ENCODE measurements at places on chromosomes 13 and 19. TPM values are rescaled to one million over a fixed set of nuclear protein-coding genes. Genes with fewer than 3 reads are reported as not detected.

- peak; percentile 49 for ATAC-seq
Observed at GRCh38 chr13:107548338-107548737, 667.0 kb downstream of the LIG4 start.

DNA sequence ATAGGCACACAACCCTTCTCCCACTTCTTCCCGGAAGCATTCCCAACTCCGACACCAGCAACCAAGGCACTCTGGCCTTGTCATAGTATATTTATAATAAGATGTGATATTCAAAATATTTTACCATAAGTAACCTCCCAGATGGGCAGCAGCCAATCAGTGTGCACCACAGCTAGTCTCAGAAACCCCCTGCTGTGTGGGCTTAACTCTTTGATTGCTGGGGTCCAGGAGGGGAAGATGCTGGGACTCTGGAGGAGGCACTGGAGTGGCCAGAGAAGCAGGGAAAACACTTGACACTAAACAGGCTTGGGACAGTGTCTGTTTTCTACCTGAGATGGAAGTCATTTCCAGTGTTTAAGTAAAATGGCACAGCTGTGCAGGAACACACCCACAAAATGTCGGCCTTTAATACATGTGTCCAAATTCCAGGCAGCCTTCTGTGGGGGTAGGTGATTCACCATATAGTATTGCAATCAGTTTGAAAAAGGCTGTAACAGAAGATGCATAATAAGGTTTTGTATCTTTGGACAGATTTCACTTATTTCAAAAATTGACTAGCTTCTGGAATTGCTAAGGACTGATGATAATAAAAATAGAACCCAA, 100.7 kb downstream of the MBNL2 start:
- no peak for ATAC-seq

BEST2 gene
- total RNA-seq = 0.46 TPM

DNA sequence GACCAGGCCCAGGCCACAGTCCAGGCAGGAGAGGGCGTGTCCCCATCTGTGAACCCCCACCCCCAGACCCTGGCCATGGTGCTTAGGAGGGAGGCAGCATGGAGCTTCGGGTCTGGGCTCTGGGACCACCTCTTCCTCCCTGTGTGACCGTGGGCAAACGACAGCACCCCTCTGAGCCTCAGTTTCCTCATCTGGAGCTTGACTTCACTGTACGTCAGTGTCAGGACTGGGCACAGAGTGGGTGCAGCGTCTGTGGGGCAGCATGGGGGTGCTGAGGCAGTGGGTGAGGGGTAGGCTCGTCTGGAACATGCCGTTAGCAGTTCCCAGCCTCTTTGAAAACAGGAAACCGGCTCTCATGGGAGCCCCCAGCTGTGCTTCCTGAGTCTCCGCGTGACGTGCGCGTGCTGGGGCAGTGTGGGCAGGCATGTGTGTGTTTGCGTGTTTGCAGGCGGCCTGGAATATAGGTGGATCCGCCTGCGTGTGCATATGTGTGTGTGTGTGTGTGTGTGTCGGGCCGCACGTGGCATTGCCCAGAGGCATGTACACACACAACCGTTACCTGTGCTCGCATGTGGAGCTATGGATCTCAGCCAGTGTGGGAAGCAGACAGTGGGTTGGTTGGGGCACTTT, 15.8 kb downstream of the ARRDC2 start:
- ATAC-seq = no peak

GRCh38 chr19:51194527-51195315, 30.2 kb upstream of the CD33 start:
- no peak for ATAC-seq

DBP gene
- total RNA-seq = 4.2 TPM

DNA sequence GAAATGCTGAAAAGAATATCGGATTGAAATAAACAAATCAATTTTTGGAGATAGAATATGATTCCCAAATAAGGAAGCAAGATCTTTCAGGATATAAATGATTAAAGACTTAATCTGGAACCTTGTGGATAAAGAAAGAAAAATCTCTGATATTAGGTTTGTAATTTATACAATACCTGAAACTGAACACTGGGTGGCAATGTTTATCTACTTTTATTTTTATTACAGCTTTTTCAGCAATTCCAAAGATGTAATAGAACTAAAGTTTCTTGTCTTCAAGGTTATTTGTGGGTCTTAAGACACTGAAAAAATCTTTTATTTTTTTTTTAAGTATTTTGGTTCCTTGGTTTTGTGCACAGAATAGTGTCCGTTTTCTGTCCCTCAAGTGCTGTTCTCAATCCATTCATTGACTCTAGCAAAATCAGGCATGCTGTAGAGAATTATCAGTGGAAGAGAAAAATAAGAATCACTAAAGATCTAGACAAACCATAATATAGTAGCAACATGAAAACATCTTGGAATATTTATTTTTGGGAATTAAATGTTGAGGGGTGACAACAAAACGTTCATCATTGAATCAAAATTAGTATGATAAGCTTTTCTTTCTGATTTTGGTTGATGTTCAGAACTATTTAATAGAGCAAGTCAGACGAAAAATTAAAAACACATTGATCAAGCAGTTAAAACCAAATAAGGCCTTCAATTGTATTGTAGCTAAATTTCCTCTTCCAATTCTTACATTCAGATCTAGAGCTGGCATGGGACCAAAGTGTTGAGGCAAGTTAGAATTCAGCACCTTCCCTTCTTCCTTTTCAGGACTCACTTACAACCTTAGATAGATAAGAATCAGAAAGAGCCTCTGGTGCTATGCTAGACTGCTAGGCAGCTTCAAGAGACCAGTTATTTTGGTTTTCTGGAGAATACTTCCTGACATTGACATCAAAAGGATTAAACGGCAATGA, 704.4 kb upstream of the PCDH20 start:
- no peak for ATAC-seq

GRCh38 chr13:113062691-113063090, 42.9 kb upstream of the F7 start:
- no peak for ATAC-seq

- no peak for ATAC-seq
Observed at GRCh38 chr13:47215736-47216135, 318.9 kb upstream of the HTR2A start.

- ATAC-seq = peak; percentile 88
Observed at GRCh38 chr19:1361601-1362386, 21.9 kb upstream of the NDUFS7 start.

NALCN gene
- total RNA-seq = 0.43 TPM

CRB3 gene
- not detected for total RNA-seq

- ATAC-seq = peak; percentile 24
Observed at GRCh38 chr19:42281146-42281826, 12.2 kb downstream of the CIC start.

DNA sequence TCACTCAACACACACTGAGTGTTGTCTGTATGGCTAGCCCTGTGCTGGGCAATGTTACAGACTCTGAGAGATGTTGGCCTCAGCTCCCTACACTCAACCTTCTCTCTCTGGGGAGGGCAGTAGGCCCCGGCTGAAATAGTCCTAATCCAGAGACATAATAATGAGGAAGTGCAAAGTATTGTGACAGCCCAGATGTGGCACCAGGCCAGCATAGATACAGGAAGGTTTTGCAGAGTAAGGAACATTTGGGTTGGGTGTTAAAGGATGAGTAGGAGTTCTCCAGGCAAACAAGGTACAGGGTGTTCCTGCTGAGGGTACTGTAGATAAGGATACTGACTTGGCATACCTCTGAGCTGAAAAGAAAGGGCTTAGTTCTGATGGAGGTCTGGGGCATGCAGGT, 2.4 kb downstream of the LIN7B start:
- no peak for ATAC-seq

F2RL3 gene
- not detected for total RNA-seq

DNA sequence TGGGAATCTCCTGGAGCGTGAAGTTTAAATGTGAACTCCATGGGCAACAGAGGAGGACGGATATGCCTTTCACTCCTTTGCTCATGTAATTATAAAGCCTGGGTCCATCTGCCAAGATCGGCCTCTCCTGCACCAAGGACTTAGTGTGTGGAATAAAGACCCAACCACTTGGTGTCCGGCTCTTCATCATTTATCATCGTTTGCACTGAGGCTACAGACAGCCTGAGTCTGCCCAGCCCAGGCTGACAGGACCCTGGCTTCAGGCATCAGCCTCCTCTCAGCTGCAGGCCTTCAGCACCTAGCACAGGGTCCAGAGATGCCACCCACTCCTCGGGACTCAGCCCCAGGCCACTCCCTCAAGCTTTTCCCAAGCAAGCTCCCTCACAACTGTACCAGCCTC, 206.8 kb upstream of the IPO5 start:
- peak; percentile 67 for ATAC-seq

EDDM13 gene
- not detected for total RNA-seq

PPM1N gene
- 0.64 TPM for total RNA-seq

DNA sequence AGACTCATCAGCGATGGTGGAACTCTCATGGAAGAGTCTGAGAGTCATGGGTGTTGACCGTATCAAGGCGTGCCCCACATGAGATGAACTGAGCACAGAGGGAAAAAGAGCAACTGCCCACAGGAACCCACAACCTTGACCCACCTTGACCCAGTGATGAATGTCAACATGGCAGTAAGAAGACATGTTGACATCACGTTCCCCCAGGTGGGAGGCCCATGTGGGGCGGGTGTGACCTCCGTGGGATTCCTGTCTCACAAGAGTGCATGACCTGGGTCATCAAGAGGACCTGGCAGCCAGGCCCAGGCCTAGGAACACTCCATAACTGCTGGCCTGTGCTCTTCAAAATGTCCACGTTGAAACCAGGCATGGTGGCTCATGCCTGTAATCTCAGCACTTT, 45.8 kb downstream of the EPS15L1 start:
- ATAC-seq = no peak

DNA sequence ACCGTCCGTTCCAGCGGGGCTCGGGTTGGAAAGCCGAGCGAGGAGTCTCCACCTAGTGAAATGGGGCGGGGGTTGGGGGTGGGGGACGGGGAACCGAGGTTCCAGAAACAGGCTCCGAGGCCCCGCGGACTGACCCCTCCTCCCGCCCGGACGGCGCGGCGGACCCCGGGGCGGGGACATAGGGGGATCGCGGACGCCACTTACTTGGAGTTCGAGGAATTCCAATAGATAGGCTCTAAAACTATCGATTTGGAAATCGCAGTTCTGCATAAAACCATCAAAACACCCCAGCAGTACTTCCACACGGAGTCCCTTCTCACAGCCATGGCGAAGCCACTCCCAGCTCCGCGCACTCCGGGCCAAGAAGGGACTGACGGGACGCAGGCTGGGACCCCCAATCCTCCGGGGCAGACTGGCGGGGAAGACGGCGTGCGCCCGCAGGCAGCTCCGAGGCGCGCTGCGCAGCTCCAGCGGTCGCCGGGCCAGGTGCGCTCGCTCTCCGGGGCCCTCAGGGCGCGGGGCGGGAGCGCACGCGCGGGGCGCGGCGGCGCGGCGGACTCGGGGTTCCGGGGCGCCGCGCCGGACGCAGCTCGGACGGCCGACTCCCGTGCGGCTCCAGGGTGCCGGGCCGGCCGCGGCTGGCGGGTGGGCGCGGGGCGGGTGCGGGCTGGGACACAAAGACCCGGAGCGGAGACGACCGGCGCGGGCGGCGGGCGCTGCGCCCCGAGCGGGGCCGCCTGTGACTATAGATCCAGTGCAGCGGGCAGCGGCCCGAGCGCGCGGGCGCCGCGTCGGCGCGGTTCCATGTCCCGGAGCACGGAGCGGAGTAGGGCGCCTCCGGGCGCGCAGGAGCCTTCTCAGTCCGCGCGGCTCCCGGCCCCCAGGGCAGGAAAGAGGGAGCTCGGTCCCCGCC, 567 bp downstream of the EFNB2 start:
- peak; percentile 14 for ATAC-seq

RCBTB2 gene
- total RNA-seq = 7.8 TPM

GRCh38 chr13:28138756-28139470, 568 bp downstream of the PAN3 start:
- peak; percentile 79 for ATAC-seq

KLK15 gene
- total RNA-seq = 0.31 TPM

DNA sequence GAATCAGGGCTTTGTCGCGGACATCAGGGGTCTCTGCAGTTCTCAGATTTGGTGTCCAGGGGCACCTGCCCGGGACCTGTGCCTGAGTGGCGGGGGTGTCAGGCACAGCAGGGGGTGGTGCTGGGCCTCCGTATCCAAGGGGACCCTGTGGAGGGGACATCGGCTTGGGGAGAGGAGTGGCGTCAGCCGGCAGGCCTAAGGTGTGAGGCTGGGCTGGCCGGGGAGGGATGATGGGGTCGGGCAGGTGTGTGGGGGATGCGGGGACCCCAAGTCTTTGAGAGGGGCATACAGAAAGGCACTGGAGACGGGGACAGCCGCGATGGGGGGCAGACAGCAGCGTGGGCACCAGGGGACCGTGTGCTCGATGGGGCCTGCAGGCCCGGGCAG, 2.5 kb downstream of the EFNA2 start:
- no peak for ATAC-seq

GRCh38 chr19:33821871-33822270, 25.2 kb downstream of the KCTD15 start:
- no peak for ATAC-seq

FOXO1 gene
- 1.8 TPM for total RNA-seq

DNA sequence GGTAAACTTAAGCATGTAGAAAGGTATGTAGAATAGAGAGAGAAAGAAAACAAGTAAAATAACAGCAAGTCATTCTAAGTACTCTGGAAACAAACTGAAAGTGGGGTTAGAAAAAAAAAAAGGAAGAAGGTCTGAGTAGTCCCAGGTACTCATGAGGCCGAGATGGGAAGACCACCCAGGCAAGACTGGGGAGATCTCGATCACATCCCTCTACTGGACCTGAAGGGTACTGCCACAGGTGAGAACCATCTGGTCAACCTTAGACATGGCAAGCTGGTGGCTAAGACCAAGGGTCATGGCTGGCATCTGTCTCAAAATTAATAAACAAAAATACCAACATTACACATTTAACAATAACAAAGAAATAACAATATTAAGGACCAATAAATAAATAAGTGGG, 36.3 kb upstream of the ZNF724 start:
- no peak for ATAC-seq

- no peak for ATAC-seq
Observed at GRCh38 chr19:34259367-34260095, 5.2 kb downstream of the GARRE1 start.

ZNF582 gene
- 6.0 TPM for total RNA-seq

PRPF31 gene
- 31.6 TPM for total RNA-seq

ADGRE3 gene
- total RNA-seq = not detected

GRCh38 chr19:29882719-29883105, 59.3 kb upstream of the URI1 start:
- no peak for ATAC-seq

DNA sequence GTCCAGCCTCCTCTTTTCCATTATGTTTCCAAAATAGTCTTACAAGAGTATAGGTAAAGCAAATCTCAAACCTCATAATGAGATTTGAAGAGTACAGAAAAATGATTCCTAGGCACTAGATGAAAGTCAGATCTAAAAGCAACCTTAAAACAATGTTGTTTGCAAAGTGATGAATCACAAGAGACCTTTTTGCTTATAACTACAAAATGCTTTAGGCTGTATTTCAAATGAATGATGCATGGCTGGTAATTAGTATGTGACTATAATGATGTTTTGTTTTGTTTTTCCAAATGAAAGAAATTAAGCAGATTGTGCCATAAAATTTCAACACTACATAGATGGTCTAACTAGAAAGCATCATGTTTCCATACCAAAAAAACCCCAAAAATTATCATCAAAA, 272.7 kb downstream of the DIAPH3 start:
- ATAC-seq = no peak

OXGR1 gene
- total RNA-seq = not detected

GRCh38 chr13:78078168-78078567, 159.5 kb upstream of the EDNRB start:
- no peak for ATAC-seq

GZMM gene
- total RNA-seq = 0.50 TPM

All from motor neuron (in vitro differentiated cells).